Pons (tissue), 1 donor: ENCODE measurements at places on chromosomes 13 and 19.

- no peak for DNase-seq
These were observed 777.1 kb downstream of the LIG4 start for GRCh38 chr13:107438251-107438650.

- no peak for DNase-seq
These were observed 13.0 kb downstream of the ZNF536 start for GRCh38 chr19:30385174-30385573.

DNA sequence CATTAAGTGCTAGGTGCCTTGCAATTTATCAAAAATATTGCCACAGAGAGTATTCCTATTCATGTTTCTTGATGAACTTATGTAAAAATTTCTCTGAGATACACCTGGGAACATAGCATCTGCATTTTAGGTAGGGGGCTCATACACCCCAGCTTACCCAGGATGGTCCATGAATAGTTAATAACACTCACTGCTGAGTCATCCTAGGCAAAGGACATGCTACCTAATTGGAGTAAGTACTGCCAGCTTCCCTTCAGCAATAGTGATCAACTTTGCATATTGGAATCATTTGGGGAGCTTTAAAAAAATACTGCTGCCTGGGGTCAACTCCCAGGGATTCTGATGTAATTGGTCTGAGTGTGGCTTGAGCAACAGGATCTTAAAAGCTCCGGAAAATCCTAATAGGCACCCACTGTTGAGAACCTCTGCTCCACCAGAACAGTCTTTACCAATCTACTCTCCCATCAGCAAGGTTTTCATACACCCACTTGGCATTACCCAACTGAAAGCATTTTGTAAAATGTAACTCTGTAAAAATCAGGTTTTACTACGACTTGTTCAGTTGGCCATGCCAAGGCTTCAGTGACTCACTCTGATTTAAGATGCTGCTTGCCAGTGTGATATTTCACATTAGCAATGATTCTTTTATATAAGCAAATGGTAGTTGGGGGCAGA, 67.2 kb upstream of the FNDC3A start:
- DNase-seq, result no peak

GRCh38 chr13:20340136-20340758, 108.1 kb upstream of the GJB6 start:
- no peak for DNase-seq

GRCh38 chr19:41323430-41324125, 13.6 kb downstream of the CCDC97 start:
- DNase-seq, result peak; percentile 25

GRCh38 chr13:94157705-94158218, 321.7 kb downstream of the DCT start:
- DNase-seq, result no peak

DNA sequence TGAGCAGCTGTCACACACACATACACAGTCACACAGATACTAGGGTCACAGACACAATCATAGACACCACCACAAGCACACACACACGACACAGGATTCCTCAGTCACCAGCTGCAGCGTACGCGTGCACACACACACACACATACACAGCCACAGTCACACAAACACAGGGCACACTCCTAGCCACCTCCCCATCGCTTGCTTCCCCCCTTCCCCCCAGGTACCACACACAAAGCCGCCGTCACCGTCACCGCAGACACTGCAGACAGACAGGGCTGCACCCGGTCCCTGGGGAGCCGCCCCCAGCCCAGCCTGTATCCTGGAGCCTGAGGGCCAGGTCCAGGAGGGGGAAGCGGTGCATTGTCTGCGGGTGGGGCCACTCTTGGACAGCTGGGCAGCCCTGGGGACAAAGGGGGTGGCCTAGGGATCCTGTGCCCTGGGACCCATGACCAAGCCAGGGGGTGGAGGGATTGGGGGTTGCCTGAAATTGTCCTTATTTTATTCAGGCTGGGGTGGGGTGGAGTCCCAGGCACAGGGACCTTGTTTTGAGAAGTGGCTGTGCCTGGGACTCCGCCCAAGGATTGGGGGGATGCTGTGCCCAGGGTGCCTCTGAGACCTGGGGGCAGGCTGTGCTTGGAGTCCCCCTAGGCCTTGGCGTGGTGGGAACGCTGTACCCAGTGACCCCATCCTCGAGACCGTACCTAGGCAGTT, 957 bp downstream of the NUMBL start:
- DNase-seq, result no peak

GRCh38 chr19:7545904-7546303, 10.4 kb downstream of the PNPLA6 start:
- no peak for DNase-seq

DNA sequence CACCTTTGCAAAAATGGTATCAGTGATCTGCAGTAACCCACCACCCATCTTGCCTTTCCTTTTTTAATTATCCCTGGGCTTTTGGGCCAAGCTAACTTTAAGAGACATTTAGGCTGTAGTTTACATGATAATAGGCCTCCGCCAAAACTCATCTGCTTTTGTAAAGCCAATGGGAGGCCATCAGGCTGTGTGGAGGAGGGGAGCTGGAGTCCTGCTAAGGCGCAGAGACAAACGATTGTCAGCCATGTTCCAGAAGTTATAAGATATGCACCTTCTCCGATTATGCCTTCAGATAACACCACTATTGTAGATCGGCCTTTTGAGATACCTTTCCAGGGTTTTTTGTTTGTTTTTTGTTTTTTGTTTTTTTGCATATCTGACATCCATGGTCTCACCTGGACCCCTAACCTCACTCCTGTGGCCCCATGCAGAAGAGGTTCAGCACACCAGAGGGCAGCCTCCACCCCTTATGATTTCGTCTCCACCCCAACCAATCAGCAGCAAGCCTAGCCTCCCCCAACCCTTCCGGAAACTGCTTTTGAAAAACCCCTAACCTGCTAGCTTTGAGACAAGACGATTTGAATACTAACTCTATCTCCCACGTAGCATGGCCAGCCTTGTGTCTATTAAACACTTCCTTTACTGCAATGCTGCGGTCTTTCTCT, 113.9 kb upstream of the UBL3 start:
- DNase-seq, result no peak

- DNase-seq, result no peak
These were observed 20.4 kb upstream of the MAB21L1 start for GRCh38 chr13:35496761-35497386.

DNA sequence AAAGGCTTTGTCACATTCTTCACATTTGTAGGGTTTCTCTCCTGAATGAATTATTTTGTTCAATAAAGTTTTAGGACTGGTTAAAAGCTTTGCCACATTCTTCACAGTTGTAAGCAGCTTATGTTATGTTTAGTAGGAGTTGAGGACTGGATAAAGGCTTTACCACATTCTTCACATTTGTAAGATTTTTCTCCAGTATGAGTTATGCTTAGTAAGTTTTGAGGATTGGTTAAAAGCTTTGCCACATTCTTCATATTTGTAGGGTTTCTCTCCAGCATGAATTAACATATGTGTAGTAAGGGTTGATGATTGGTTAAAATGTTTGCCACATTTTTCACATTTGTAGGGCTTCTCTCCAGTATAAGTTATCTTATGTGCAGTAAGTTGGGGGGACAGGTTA, 79.9 kb downstream of the ZNF431 start:
- DNase-seq, result no peak

- DNase-seq, result no peak
These were observed 1550.8 kb upstream of the SLC10A2 start for GRCh38 chr13:104616990-104617389.

GRCh38 chr19:51565583-51565982, 5.5 kb upstream of the ZNF175 start:
- DNase-seq, result no peak

GRCh38 chr13:55820817-55821216, 1319.9 kb upstream of the PRR20A start:
- no peak for DNase-seq

DNA sequence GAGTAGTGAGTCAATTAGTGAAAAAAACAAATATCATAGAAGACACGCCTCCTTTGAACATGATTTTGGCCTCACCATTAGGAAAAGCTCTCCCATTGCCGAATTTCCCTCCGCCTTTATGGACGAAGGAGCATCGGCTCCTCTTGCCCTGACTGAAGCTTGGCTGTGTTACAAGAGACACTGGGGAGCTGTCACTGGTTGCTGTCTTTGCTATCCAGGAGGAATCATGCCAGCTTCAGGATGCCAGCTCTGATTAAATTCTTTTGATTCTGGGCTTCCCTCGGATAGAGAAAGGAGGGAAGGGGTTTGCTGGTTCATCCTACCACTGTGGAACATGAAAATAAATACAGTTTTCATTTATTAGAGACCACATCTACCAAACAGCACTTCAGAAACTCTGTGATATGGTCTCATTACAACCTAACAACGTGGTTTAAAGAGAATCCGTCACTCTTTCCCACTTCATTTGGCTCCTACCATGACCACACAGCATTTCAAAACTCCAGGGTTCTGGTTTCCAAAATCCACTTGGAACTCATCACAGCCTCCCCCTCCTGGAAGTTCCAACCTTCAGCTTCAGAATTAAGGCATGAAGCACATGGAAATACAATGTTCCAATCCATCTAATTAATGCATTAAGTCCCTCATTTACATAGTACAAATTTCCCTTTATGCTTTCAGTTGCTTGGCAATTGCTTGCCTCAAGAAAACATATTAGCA, 446.0 kb downstream of the EFNB2 start:
- peak; percentile 70 for DNase-seq

- no peak for DNase-seq
These were observed 471.9 kb downstream of the KCTD12 start for GRCh38 chr13:76414320-76414719.

DNA sequence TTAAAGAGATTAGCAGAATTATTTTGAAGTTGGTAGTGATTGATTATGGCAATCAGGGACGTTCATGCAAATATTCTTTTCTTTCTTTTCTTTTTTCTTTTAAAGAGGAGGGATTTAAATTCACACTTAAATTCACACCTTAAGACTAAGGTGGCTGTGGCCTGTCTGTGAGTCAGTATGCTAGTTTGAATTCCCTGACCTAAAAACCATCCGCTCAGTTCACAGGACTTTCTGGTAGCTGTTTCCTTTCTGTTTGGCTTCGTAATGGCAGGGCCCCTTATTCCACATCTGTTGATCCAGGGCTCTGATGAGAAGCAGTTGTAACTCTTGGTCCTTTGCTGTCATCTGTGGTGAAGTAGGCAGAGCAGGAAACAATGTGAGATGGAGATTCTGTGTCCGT, 7.5 kb downstream of the TNFSF11 start:
- DNase-seq, result no peak

GRCh38 chr19:46791944-46792343, 3.5 kb upstream of the SLC1A5 start:
- no peak for DNase-seq

DNA sequence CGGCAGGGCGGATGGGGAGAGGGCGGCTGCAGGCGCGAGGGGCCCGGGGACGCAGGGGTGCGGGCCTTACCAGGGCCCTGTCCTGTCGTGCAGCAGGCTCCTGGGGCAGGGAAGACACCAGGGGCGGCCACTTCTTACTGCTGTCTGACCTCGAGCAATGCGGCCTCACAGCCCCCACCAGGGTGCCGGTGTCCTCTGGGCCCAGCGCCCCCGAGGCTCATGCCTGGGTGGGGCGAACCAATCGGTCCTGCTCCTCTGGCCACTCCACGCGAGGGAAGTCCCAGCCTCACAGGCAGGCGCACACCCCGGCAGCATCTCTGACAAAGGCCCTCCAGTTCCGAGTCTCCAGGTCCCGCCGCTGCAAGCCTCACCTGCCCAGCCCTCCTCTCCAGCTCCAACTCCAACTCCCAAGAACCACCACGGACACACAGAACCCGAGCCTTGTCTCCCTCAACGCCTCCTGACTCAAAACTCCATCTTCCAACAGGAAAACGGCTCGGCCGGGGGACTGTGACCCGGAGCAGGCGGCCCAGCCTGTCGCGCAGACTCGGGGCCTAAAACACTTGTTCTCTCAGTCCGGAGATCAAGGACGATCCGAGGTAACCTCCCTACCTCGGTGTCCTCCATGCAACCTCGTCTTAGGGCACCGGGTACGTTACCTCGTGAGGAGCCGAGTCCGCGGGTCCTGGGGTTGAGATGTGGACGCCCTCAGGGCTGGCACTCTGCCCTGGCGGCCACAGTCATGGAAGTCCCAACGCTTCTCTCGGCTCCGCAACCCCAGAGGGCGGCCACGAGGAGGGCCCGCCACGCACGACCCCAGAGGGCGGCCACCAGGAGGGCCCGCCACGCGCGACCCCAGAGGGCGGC, 6.5 kb downstream of the FGF22 start:
- no peak for DNase-seq

DNA sequence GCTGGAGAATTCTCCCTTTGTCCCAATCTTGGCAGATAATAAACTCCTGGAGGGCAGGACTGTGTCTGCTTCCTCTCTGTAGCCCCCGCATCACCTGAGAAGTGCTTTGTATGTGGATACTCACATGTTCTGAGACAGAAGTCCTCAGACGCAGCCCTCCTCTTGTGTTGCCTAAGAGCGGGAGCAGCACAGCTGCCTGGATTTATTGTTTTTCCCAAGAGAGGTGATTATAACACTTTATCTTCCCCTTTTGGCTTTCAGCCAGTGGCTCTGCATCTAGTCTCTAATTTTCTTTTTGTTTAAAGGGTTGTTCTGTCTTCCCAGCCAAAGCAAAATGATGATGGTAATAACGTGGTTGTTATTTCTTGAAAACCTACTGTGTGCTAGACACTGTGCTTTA, 36.1 kb downstream of the OLFM4 start:
- no peak for DNase-seq

GRCh38 chr19:21434516-21434915, 37.6 kb downstream of the ZNF493 start:
- no peak for DNase-seq
